Activated CD8-positive, alpha-beta memory T cell treated with anti-CD3 and anti-CD28 coated beads, Interleukin-2, amount 50 U/mL, for 4 hours (primary cell): ENCODE measurements at places on chromosomes 11 and 22.
A peak's percentile ranks its signal among the peaks of the same experiment; 100 is the strongest.

GRCh38 chr11:123920943-123921342, 18.5 kb upstream of the OR4D5 start:
- no peak for DNase-seq

DNA sequence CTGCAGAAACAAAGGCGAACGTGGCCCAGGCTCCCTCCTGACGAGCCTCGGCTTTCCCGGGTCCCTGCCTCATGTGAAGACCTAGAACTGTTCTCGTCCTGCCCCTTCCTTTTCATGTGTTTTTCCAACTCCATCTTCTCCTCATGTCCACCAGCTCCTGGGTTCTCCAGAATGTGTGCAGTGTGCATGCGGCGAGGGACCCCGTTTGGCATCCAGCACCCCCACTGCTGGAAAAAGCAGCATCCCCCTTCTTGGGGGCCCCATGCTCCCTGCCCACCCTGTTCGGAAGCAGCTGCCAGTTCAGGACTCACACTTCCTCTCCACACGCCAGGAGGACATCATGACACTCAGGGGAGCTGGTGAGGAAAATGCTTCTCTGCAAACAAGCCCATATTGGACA, 313.5 kb downstream of the BRD1 start:
- DNase-seq, result no peak

DNA sequence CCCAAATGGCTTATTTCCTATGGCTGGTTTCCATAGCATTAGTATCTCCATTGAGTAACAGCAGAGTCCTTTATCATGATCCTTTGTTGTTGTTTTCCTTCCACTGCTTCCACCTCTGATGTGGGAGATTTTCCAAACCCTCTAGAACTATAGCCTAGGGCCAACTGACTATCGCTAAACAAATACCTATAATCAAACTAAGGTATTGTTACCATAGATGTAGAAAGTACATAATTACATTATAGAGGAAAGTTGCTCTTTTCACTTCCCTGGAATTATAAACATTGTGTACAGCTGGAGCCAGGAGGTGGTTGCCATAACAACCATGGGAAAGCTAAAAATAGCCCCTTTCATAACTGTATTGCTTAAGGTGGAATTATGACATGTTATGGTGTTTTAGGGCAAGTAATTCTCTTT, 47.0 kb upstream of the ALKBH3 start:
- DNase-seq, result no peak

GRCh38 chr22:40768206-40768605, 50.9 kb downstream of the SLC25A17 start:
- no peak for DNase-seq

DNA sequence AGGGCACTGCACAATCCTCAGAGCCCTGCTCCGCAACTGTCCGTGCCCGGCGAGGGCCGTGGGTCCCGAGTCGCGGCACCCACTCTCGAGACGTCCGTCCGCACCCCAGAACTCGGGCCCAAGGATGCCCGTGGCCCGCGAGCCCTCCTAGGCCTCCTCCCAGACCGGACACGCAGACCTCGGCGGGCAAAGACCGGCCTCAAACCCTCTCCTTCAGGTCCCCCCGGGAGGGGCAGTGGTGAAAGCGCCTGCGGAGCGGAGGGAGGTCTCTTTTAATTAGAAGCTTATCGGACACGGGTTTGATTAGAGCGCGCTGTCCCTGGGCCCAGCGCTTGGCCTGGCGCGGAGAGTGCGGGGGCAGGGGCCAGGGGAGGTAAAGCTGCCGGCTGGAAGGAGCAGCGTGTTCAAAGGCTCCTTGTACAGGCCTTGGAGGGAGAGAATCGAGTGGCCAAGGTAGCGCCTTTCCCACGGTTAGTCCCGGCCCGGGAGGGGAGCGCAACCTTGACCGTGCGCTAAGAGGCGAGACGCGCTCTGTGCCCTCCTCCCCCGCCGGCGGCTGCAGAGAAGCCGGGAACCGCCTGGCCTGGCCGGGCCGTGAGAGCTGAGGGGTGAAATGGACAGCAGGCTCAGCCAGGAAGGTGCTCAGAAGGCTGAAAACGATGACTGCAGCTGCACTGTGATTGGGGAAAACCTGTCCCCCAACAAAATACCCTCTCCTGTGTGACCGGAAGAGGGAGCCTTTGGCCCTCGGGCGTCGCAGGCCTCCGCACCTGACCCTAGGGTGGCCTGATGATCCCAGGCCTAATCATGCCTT, 4.6 kb downstream of the WT1 start:
- DNase-seq, result no peak

GRCh38 chr11:128288368-128288767, 299.0 kb downstream of the ETS1 start:
- DNase-seq, result no peak

DNA sequence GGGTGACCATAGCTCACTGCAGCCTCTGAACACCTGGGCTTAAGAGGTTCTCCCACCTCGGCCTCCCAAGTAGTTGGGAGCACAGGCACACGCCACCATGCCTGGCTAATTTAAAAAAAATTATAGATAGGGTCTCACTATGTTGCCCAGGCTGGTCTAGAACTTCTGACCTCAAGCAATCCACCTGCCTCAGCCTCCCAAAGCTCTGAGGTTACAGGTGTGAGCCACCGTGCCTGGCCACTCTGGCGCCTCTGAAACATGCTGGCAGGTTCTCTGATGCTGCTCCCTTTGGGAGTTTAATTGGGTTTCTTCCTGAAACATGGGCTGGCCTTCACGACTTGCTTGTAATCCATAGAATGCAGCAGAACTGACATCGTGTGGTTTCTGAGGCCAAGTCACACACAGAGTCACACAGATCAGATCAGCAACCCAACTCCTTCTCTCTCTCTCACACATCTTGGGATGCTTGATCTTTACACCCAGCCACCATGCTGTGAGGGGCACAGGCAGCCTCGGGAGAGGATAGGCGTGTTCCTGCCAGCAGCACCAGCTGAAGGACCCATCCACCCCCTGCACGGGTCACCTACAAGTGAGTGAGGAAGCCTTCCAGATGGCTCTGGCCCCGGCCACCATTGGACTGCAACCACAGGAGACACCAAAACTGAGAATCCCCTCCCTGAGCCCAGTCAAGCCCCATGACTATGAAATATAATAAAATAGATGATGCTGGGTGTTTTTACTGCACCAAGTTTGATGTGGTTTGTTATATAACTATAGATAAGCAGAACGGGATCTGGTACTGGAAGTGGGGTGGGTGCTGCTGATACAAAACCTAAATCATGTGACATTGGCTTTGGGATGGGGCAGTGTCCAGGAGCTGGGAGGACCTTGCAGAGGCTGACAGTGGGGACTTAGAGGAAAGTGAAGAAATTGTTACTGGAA, 3.1 kb upstream of the GSC2 start:
- DNase-seq, result no peak

- DNase-seq, result peak; percentile 41
Measured at GRCh38 chr22:38176170-38176741, 5.4 kb downstream of the PLA2G6 start.

- DNase-seq, result no peak
Measured at GRCh38 chr11:36270701-36271100, 18.5 kb downstream of the COMMD9 start.

DNA sequence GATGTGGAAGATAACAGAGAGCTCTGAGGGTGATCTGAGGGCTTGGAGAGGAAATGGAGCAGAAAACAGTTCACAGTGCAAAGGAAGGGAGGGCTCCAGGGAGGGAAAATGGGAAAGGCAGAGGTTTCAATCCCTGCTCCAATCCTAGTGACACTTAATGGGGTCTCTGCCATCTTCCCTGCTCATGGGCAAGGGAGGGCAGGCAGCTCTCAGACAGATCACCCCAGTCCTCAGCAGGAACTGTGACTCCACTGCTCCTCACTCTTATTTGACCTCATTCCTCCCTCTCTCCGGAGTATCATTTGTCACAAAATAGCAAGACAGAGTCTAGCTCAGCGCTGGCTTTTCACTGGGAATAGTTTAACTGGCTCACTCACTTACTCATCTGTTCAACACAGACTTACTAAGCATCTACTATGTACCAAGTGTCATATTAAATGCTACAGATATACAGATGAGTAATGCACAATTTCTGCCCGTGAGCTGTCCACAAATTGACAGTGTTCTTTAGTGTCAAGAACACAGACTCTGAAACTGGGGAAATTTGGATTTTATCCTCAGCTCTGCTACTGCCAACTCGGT, 817.4 kb downstream of the OPCML start:
- no peak for DNase-seq

- DNase-seq, result no peak
Measured at GRCh38 chr11:128304666-128305485, 282.5 kb downstream of the ETS1 start.

GRCh38 chr11:43579171-43579918, 101.2 kb upstream of the HSD17B12 start:
- DNase-seq, result no peak

- no peak for DNase-seq
Measured at GRCh38 chr22:33288078-33288477, 229.9 kb upstream of the SYN3 start.

- DNase-seq, result peak; percentile 39
Measured at GRCh38 chr11:17730608-17731462, 3.7 kb upstream of the KCNC1 start.

GRCh38 chr11:119284344-119285157, 32.4 kb downstream of the MCAM start:
- DNase-seq, result no peak

- no peak for DNase-seq
Measured at GRCh38 chr22:29053048-29053702, 8.5 kb downstream of the C22orf31 start.

- DNase-seq, result no peak
Measured at GRCh38 chr22:26953012-26953883, 295.9 kb downstream of the MIAT start.

DNA sequence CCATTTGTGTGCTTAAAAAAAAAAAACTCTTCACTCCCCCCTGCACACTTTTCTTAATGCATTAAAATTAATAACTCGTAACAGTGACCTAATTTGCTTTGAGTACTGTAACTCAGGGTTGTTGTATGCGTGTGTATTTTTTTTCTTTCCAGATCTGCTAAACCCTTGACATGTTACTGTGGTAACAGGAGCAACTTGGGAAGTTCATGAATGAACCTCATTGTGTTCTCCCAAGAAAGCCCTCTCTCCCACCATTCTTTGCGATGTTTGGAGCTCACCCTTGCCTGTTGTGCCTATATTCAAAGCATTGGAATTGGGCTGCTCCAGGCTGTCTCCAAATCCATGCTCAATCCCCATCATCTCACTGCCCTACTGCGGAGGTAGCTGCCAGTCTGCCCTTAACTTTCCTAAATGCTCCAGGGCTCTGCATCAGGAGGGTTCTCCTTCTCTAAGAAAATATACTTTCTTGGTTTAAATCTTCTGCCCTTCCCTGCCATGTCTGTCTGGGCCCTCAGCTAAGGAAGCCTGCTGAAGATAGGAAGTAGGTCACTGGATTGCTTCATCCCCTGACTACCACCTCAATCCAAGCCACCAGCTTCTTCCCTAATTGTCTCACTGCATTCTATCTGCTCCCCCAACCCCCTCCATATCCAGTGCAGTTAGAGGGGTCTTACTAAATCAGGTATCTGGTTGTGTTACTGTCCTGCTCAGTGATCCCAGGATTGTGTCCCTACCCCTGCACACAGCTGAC, 70.3 kb downstream of the KIRREL3 start:
- no peak for DNase-seq

GRCh38 chr11:78995171-78995570, 420.5 kb upstream of the NARS2 start:
- no peak for DNase-seq
